ENCODE measurements at places on chromosomes 4 and X.

DNA sequence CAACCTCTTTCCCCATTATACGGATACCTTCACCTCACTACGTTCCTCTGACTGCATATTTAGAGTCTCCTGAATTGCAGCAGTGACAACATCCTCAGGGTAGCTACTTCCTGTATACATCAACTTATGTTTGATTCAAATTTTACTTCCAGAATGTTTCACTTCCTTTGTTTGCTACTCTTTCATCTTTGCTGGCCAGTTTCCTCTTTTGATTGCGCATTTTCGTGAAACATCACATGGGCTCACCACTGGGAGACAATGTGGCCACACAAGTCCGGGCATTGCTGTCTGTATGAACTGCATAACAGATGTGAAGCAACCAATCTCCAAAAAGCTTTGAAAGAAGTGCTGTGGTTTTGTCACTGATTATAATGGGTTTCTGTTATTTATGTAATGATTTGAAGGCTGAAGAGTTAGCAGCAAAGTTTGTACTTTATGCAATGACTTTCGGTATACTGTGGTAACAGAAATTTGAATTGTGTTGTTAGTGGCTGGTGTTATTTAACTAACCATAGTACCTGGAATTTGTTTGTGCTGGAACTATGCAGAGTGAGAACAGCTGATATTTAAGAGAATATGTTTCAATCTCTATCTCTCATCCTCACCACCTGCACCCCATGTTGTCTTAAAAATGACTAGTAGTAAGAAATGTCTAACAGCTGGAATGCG lies 7.4 kb downstream of the SNCA start:
- no peak for DNase-seq

GRCh38 chrX:21153503-21153902 lies 220.7 kb upstream of the CNKSR2 start:
- DNase-seq: no peak

- no peak for DNase-seq
These were observed 378.6 kb downstream of the UNC5C start for GRCh38 chr4:95170176-95170575.

DNA sequence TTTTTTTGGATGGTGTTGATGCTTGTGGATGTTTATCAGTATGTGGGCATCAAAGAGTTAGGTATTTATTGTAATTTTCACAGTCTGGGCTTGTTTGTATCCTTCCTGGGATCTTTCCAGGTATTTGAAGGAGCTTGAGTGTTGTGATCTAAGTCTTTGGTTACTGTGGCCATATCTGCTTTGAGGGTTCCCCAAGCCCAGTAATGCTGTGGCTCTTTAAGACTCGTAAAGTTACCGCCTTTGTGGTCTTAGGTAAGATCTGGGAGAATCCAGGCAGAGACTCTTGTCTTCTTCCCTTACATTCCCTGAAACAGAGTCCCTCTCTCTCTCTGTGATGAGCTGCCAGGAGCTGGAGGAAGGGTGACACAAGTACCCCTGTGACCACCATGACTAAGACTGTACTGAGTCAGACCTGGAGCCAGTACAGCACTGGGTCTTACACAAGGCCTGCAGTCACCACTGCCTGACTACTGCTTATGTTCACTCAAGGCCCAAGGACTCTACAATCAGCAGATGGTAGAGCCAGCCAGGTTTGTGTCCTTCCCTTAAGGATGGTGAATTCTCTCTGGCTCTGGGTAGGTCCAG lies 62.2 kb downstream of the FMR1NB start:
- no peak for DNase-seq

DNA sequence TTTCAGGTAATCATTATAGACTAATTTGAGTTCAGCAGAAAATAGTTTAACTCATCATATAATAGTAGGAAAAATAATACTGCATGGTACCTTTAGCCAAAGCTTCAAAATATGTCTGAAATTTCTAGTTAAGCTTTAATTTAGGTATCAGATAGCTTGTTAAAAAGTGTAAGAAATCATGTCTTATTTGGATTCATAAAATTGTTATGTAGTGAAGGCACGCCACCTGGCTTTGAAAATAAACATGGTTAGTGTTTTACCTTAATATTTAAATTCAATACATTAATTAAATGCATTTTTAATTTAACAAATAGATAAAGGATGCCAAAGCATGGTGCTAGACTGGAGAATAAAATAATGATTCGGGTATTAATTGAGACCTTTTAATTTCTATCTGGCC lies 211.4 kb downstream of the FSTL5 start:
- DNase-seq: no peak

- DNase-seq: no peak
These were observed 492.9 kb upstream of the INTU start for GRCh38 chr4:127139788-127140286.

DNA sequence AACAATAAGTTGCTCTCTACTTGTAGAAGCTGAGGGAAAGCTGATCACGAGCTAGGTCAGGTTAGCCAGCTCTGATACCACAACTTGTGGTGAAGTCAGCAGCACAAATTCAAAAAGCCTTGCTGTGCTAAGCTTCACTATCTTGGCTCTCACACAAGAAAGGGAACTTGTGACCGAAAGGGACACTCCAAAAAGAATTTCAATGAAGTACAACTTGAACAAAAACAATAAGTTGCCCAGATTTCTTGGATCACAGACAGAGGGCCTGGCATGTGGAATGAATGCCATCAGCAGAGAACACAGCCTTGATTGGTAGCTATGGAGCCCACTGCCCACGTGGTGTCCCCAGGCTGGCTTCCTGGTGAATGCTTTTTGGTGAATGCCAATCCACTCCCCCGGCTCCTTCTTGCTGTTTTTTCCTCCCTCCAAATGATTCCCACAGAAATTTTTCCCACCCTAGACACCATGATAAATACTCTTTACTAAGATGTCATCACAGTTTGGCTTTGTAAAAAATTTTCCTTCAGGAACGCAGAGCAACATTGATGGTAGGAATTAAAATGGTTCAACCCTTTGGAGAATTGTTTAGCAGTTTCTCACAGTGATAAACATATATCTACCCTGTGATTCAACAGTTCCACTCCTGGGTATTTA lies 82.6 kb downstream of the ANXA3 start:
- DNase-seq: no peak

- no peak for DNase-seq
These were observed 23.1 kb downstream of the CT47C1 start for GRCh38 chrX:119095936-119096335.

DNA sequence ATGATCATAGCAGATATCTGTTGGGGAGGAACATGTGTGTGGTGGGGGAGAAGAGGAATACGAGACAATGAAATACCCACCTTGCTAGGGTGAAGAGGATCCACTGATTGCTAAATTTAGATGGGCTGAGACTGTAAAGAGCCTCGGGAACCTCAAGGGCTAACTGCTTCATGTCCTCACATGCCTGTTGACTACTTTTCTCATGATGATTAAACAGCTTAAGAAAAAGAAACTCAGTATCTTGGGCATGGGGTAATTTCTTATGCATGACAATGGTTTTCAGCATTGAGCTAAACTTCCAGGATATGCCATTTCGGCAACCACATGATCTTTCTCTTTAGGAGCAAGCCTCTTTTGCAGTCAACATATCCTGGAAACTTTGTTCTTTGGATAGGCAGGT lies 3.9 kb upstream of the LNX1 start:
- no peak for DNase-seq

GRCh38 chrX:123263270-123263669 lies 79.2 kb downstream of the GRIA3 start:
- no peak for DNase-seq

DNA sequence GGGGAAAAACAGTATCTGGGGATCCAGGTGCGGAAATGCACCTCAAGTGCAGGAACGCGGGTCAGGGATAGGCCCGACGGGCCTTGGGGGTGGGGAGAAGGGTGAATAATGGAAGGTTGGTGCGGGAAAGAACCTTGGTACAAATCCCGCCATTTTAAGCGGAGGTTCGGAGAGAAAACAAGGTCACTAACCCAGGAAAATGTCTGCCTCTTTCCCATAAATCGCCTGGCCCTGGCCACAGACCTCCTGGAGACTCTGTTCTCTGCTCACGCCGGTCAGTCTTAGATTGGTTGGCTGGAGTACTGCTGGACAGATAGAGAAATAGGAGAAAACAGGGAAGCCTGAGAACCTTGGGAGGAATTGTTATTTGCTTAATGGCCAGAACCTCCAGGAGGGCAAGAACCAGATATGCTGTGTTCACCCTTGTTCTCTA lies 897 bp upstream of the FBXL5 start:
- no peak for DNase-seq

DNA sequence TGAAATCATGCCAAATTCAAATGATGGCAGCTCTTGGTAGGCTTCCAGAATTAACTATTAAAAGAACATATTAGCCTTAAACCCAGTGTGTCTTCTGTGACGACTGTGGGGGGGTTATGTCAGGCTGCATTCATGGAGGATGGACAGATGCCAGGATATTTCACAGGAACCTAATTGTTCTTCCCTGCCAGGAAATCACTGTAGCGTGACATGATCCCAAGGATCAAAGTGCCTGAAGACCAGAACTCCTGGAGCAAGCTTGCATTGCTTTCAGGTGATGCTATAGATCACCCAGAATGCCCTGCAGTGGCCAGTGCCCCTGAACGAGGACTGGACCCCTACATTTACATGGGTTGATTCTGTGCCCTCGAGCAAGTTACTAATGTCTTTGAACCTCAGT lies 1093.0 kb upstream of the TENM3 start:
- no peak for DNase-seq

GRCh38 chr4:162352580-162353107 lies 188.8 kb upstream of the FSTL5 start:
- DNase-seq: no peak

- DNase-seq: no peak
These were observed 825.6 kb downstream of the STPG2 start for GRCh38 chr4:97317671-97318070.

- DNase-seq: no peak
These were observed 449.6 kb downstream of the UBE2NL start for GRCh38 chrX:144333429-144333828.

GRCh38 chr4:41373221-41373620 lies 116.5 kb downstream of the UCHL1 start:
- no peak for DNase-seq

DNA sequence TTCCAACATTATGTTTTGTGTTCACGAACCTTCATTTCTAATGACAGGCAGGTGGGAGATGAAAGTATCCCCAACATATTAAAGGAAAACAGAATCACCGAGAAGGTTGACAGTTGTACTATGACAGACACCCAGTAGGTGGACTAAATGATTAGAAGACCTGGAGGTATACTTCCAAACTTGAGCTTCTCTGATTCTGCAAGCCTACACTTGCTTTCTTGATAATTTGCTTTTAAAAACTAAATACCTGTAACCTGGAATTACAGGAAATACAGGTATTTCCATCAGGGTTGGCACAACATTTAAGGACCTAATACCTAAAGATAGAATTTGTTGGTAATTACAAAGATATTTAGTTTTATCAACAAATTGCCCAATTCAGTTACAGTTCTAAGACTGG lies 43.4 kb downstream of the C4orf51 start:
- no peak for DNase-seq

DNA sequence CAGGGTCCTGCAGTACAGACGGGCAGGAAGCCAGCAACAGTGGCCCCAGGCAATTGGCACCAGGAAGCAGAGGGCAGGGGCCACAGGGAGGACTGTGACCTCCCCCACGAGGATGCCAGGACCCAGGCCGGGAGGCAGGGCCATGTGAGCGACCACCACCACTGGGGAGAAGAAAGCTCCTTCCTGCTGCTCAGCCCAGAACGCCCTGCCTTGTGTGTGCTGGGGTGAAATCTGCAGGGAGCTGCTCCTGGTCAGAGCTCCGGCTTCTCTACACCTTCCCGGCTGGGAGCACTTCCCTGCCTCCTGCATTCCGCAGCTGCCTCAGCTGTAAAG lies 100.4 kb downstream of the HMX1 start:
- no peak for DNase-seq

DNA sequence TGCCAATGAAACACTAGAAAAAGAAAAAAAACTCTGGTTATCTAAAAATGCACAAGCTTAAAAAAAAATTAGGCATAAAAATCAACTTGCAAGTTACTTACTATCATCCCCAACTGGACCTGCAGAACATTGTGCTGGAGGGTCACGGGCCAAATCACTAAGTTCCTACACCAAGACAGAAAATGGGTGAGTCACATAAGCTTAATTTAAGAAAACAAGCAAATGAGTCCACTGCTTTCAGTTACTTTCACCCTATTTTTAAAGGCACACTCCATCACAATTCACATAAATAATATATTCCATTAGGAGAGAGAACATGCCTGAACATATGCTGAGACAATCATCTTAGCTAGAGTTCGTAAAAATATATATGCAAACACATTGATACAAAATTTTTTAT lies 17.7 kb downstream of the UBE2D3 start:
- no peak for DNase-seq

DNA sequence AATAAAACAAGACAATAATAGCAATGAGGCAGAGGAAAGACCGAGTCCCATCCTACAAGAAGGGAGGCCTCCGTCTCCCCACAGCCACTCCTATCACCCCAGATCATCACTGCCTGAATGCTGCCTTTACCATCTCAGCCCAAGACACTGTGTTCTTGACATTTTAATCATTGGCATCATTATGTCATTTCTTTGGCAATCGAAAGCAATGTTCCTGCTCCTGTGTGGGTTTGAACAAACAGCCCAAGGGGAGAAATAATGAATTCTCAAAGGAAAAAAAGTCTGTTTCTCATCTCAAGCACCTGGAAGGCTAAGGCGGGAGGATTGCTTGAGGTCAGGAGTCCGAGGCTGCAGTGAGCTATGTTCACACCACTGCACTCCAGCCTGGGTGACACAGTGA lies 73.0 kb upstream of the ACSL1 start:
- no peak for DNase-seq

DNA sequence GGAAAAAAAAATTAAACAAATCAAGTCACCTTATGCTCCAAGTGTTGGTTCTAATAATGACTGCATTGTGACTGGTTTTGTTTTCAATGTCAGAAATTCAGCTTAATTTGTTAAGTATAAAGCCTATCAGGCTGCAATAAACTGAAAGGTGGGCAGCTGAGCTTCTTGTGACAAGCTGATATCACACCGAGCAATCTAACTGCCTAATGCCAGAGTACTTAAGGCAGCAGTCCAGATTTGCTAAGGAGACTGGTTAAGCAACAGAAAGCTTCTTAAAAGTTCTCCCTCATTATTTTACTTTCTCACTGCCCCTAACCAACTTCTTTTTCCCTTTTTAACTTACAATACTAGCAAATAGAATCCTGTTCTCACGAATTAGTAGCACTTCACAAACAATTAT lies 201.0 kb downstream of the MAB21L2 start:
- DNase-seq: no peak

GRCh38 chr4:54157606-54158005 lies 57.6 kb downstream of the GSX2 start:
- no peak for DNase-seq

GRCh38 chrX:1932231-1932630 lies 317.4 kb downstream of the ASMT start:
- no peak for DNase-seq

- DNase-seq: no peak
These were observed 162.5 kb downstream of the BANK1 start for GRCh38 chr4:101952985-101953384.

- no peak for DNase-seq
These were observed 44.1 kb upstream of the NEUROG2 start for GRCh38 chr4:112560084-112560483.
